ENCODE measurements at places on chromosomes 16 and 17.

- no peak for DNase-seq
These were observed 121.3 kb upstream of the GOT2 start for GRCh38 chr16:58855291-58855863.

DNA sequence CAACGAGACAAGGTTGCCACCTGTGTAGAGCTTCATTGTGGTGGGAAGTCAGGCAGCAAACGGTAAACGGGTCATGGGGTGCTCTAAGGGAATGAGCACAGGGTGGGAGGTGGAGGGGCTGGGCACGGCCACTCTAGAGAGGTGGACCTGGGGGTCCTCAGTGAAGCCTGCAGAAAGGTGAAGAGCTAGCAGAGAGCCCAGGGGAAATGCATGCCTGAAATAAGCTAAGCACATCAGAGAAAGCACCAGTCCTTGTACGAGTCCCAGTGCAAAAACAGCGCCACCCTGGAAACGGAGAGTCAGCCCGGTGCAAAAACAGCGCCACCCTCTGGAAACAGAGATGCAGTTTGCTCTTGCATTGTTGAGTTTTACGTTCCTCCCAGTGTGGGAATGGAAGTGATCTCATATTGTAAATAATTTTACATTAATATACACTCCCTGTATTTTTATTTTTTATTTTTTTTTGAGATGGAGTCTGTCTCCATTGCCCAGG, 65.0 kb downstream of the TBC1D16 start:
- DNase-seq: no peak

DNA sequence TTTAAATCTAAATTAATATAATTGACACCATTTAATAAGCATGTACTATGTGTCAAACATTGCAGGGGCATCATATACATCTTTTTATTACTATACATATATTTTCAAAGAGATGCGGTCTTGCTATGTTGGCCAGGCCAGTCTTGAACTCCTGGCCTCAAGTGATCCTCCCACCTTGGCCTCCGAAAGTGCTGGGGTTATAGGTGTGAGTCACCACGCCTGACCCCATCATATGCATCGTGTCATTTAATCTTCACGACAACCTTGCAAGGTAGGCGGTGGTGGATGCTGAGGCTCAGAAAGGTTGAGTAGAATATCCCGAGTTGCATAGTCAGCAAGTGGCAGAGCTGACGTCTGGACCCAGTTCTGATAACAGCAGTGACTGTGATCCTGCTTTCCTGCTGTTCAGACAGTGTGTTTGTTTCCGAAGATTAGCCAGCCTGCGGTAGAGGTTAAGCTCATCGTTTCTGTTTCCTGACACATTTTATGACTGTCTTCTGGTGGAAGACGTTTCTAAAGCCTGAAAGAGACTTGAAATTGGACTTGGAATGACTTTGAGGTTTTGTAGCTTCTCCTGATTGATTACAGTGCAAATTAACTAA, 316.6 kb downstream of the SNX29 start:
- DNase-seq: no peak

- DNase-seq: no peak
These were observed 98.9 kb downstream of the SOCS1 start for GRCh38 chr16:11157143-11157542.

DNA sequence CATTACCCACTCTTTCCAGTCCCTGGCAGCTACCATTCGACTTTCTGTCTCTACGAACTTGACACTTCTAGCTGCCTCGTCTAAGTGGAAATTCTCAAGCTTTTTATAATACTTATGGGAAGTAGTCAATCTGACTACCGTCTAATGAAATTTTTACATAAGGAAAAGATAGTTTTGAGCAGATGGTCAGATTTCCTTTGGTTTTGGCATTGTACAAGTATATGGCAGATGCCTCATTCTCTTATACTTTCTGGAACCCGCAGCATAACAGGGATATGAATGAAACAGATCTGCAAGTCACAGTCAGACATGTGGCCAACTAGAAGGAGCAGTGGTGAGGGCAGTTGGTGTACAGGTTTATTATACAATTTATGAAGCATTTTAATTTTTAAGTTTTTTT, 146.0 kb downstream of the PITPNC1 start:
- no peak for DNase-seq

- no peak for DNase-seq
These were observed 3.3 kb upstream of the COG1 start for GRCh38 chr17:73189417-73190099.

DNA sequence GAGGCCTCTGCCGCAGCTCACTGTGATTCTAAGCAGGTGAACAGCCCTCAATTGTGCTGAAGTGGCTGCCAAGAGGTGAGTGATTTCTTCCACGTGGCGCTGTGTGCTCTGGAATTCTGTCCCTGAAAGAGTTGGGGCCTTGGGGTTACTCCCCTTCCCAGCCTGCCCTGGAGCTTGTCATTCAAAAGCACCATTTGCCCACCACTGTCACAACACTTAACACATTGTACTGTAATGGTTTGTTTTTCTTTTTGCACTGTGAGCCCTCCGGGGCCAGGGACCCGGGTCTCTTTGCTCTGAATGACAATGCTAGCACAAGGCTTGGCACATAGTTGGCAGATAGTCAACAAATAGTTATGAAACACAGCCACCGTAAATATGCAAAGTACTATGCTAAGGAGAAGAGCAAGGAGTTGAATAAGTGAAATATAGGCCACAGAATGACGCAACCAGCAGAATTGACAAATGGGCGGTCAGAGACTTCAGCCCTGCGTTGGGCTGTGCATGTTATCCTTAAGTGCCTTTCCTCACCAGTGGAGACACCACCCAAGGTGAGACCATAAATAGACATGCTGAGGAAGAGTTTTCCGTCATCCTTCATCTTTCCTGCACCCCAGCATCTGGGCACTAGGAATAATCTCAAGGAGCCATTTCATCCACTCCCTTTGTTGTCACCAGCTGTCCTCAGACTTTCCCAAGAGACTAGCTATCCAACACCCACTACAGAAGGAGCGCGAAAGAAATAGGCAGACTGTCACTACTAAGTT, 112.0 kb upstream of the DNAH9 start:
- no peak for DNase-seq

DNA sequence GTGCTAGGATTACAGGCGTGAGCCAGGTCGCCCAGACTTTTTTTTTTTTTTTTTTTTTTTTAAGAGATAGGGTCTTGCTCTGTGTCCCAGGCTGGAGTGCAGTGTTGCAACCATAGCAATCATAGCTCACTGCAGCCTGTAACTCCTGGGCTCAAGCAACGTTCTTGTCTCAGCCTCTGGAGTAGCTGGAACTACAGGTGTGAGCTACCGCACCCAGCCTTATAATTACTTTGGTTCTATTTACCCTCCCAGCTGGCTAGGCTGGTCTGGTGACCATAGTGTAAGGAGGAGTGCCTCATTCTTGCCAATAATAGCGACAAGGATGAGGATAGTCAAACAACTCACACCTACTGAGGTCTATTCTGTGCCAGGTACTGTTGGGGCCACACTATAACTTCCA, 39.6 kb upstream of the USP7 start:
- DNase-seq: no peak

All from GM04503 (cell line).